ENCODE measurements at places on chromosomes 13 and 19. TPM values are rescaled to one million over a fixed set of nuclear protein-coding genes. Genes with fewer than 3 reads are reported as not detected.

Gene ANKLE1
- total RNA-seq: 13.4 TPM

Gene KLK12
- not detected for total RNA-seq

Gene RASIP1
- 0.88 TPM for total RNA-seq

Gene ZNF284
- total RNA-seq: 1.3 TPM

Gene ZNF443
- total RNA-seq: 3.8 TPM

Gene TEX26
- not detected for total RNA-seq

Gene ATP12A
- 0.16 TPM for total RNA-seq

Gene PODNL1
- total RNA-seq: not detected

Gene SIAH3
- 0.03 TPM for total RNA-seq

Gene KLK3
- not detected for total RNA-seq

Gene UTP14C
- 14.0 TPM for total RNA-seq

Gene RFPL4A
- total RNA-seq: not detected

Gene C19orf85
- not detected for total RNA-seq

Data from activated T-helper 1 cell treated with anti-CD3 and anti-CD28 coated beads, Interleukin-12 subunit alpha, Interleukin-12 subunit beta, Interleukin-2, Interleukin-4 antibody, amounts not matched to agents 30 ng/mL and 10 ng/mL and 1 ng/mL, durations not matched to agents 14 hours and 24 hours and 36 hours (primary cell).